ENCODE measurements at places on chromosomes 7 and 10.
A peak's percentile ranks its signal among the peaks of the same experiment; 100 is the strongest.

- H3K4me3 ChIP-seq: no peak overlapping the region
- H3K27me3 ChIP-seq: no peaks in the 10 kb centered on the region
- DNase-seq: no peak
Measured at GRCh38 chr7:46810986-46811385, 770.9 kb downstream of the TNS3 start.

GRCh38 chr7:15441915-15442314, 119.9 kb downstream of the AGMO start:
- no peak for DNase-seq
- no peak overlapping the region for H3K4me3 ChIP-seq
- H3K4me1 ChIP-seq: no peaks in the 10 kb centered on the region
- H3K27me3 ChIP-seq: no peaks in the 10 kb centered on the region
- no peak overlapping the region for H3K27ac ChIP-seq
- H3K36me3 ChIP-seq: no peaks in the 10 kb centered on the region

DNA sequence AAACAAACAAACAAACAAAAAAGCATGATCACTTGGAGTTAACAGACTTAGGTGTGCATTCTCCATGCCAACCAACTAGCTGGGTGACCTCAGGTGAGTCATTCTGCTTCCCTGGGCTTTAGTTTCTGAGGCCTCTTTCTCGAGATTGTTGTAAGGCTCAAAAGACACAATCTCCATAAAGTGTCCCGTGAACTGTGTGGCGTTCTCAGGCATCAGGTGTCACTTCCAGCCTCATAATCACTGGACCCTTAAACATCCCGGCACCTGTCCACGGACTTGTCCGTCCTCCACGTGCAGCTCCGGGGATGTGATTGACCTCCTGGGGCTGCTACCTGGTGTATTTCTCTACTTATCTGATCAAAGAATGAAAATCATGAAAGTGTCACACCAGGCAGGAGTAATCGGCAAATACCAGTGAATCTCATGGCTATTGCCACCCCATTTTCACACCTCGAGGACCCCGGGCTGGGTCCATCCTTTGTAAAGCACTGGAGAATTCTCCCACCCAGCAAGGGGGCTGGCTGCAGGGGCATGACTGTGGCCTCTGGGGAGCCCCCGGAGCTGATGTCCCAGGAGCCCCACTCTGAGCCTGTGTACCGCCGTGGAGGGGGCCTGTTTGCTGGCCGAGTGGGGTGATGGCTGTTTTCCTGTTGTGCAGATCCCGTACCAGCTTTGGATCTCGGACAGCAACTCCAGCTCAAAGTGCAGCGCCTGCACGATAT, 189.8 kb upstream of the SH2B2 start:
- peaks cover 11% of the 10 kb centered on the region for H3K4me1 ChIP-seq
- peaks cover 2% of the 10 kb centered on the region for H3K36me3 ChIP-seq
- H3K27ac ChIP-seq: no peak overlapping the region
- peak; percentile 34 for DNase-seq

DNA sequence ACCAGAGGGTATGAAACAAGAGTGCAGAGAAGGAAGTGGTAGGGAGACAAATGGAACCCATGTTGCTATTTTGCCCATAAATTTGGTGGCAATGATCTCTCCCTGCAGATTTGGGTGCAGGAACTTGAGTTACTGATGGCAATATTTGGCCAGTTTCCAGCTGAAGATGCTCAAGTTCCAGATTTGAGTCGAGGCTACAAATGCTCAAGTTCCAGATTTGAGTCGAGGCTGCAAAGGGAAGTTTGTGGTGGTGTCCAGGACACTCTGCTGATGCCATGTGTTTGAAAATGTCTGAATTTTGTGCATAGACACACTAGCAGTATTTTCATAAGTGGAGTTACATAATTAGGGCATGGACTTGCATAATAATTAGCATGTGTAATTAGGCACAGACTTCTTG, 40.8 kb downstream of the TBXAS1 start:
- no peaks in the 10 kb centered on the region for H3K36me3 ChIP-seq
- no peak for DNase-seq
- no peaks in the 10 kb centered on the region for H3K27me3 ChIP-seq
- H3K4me3 ChIP-seq: no peak overlapping the region
- no peak overlapping the region for H3K27ac ChIP-seq

DNA sequence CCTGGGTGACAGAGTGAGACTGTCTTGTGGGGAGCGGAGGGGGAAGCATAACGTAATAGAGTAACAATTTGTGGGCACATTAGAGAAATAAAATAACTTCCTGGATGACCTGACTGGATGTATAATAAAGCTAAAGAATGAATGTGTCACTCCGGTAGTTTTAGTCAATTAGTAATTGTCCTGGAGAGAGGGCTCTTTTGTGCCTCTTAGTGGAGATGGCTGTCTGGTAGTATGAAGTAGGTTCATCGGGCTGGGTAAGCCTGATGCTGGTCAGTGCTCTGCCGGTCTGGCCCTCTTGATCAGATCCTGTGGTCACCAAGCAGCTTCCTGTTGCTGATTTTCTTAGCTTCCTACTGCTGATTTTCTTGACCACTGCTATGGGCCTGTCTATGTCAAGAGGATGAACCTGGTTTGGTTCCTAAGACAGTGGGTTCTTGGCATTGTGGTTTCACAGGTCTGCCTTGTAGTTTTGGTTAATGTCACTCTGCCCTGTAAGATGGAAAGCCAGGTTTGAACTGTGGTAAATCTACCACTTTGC, 34.1 kb downstream of the ZRANB1 start:
- H3K4me1 ChIP-seq: peaks cover 18% of the 10 kb centered on the region
- no peak overlapping the region for H3K27ac ChIP-seq
- no peak for DNase-seq
- peaks cover 16% of the 10 kb centered on the region for H3K36me3 ChIP-seq

- H3K4me3 ChIP-seq: no peak overlapping the region
- DNase-seq: no peak
- no peaks in the 10 kb centered on the region for H3K27me3 ChIP-seq
- no peaks in the 10 kb centered on the region for H3K4me1 ChIP-seq
Measured at GRCh38 chr10:105148921-105149320, 507.8 kb downstream of the SORCS3 start.

DNA sequence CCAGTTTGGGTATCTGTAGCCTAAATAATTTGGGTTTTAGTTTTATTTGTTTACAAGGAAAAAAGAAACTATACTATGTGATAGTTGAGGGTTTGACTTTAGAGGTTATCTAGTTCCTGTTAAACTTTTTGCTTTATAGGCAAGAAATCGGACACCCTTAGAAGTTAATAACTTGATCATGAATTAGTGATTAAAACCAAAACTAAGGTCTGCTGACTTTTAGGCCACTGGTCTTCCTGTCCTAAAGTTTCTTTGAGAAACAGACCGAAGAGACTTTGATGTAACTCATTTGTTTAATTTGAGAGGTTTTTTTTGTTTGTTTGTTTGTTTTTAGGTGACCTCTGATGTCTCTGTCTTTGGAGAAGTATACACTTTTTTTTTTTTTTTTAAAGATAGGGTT, 59.7 kb downstream of the PHTF2 start:
- H3K27ac ChIP-seq: no peak overlapping the region
- no peaks in the 10 kb centered on the region for H3K36me3 ChIP-seq
- DNase-seq: no peak
- H3K27me3 ChIP-seq: no peaks in the 10 kb centered on the region
- H3K4me1 ChIP-seq: peaks cover 6% of the 10 kb centered on the region

- no peaks in the 10 kb centered on the region for H3K4me1 ChIP-seq
- DNase-seq: peak; percentile 72
- no peak overlapping the region for H3K4me3 ChIP-seq
Measured at GRCh38 chr7:30927559-30927958, 15.9 kb downstream of the AQP1 start.

DNA sequence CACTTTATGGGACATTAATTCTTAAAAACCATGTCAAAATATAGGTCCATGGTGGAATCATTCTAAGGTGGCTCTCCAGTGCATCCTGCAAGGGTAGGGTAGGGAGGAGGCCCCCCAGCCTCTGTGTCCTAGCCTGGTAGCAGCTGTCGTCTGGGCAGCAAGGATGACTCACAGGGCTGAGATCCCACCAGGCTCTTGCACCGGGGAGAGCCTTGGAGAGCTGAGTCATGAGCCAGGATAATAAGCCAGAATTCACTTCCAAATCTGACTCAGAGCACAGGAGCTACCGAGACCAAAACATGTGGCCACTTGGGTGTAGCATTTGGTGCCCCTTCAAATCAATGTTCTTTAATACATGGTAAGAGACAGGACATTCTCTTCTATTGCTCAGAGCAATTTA, 298.5 kb downstream of the NEBL start:
- no peak for DNase-seq
- H3K27me3 ChIP-seq: no peaks in the 10 kb centered on the region
- H3K4me3 ChIP-seq: no peak overlapping the region
- no peak overlapping the region for H3K27ac ChIP-seq
- H3K4me1 ChIP-seq: peaks cover 5% of the 10 kb centered on the region

GRCh38 chr10:1096287-1096889, 40.2 kb downstream of the WDR37 start:
- H3K4me3 ChIP-seq: no peak overlapping the region
- H3K4me1 ChIP-seq: no peaks in the 10 kb centered on the region
- H3K36me3 ChIP-seq: peaks cover 36% of the 10 kb centered on the region
- no peak overlapping the region for H3K27ac ChIP-seq
- DNase-seq: no peak
- no peaks in the 10 kb centered on the region for H3K27me3 ChIP-seq

GRCh38 chr10:71379118-71379766, 17.5 kb upstream of the CDH23 start:
- no peaks in the 10 kb centered on the region for H3K27me3 ChIP-seq
- DNase-seq: no peak
- H3K4me1 ChIP-seq: peaks cover 7% of the 10 kb centered on the region
- H3K27ac ChIP-seq: no peak overlapping the region
- H3K4me3 ChIP-seq: no peak overlapping the region

DNA sequence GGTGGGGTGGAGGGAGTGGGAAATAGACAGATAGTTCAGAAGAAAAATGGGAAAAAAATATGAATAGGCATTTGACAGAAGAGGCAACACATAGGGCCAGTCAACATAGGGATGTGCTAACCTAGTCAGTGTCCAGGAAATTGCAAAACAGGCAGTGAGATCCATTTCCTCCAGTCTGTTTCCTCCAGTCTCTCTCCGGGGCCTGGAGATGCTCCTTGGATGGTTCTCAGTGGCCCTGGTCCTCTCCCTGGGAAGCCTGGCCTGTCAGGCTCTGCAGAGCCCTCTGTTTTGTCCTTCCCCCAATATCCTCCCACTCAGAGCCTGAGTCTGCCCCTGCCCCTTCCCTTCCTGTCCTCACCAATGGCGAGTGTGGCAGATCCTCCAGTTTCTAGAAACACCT, 52.6 kb downstream of the SYPL1 start:
- H3K27me3 ChIP-seq: no peaks in the 10 kb centered on the region
- H3K36me3 ChIP-seq: no peaks in the 10 kb centered on the region
- no peak overlapping the region for H3K27ac ChIP-seq
- no peak overlapping the region for H3K4me3 ChIP-seq
- DNase-seq: no peak
- H3K4me1 ChIP-seq: peaks cover 38% of the 10 kb centered on the region

GRCh38 chr7:12281038-12281437, 69.9 kb downstream of the TMEM106B start:
- H3K27ac ChIP-seq: no peak overlapping the region
- no peaks in the 10 kb centered on the region for H3K36me3 ChIP-seq
- no peaks in the 10 kb centered on the region for H3K4me1 ChIP-seq
- DNase-seq: no peak
- no peaks in the 10 kb centered on the region for H3K27me3 ChIP-seq

DNA sequence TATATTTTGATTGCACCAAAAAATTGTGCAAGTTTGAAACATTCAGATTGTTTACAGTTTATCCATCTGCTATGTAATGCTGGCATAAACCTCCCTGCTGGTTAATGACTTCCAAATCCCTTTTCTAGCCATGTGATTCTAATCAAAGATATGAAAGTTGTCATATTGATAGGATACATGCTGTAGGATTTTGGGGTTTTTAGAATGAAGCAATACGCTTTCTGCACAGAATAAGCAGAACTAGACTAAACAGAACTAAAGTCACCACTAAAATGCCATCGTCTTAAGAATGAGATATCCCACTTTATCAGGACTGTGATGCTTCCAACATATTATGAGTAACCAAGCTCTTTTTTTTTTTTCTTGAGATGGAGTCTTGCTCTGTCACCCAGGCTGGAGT, 856 bp downstream of the SSMEM1 start:
- H3K36me3 ChIP-seq: no peaks in the 10 kb centered on the region
- H3K4me1 ChIP-seq: peaks cover 11% of the 10 kb centered on the region
- no peaks in the 10 kb centered on the region for H3K27me3 ChIP-seq
- no peak overlapping the region for H3K4me3 ChIP-seq

DNA sequence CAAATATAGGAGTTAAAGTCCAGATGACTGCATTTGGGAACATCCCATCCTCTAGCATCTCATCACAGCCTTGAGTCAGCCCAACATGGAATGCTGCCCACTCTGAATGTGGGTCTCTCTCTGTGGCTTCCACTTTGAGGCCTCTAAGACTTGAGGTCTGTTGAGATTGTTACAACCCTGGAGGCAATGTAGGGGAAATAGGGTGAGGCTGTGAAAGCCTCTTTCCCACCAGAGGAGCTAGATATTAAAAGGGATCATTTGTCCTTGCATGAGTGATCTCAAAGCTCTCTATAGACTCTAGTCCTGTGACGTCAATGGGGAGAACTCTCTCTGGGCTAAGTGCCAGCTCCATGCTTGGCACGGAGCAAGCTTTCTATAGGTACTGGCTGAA, 6.4 kb upstream of the GOLGA7B start:
- H3K36me3 ChIP-seq: no peaks in the 10 kb centered on the region
- no peaks in the 10 kb centered on the region for H3K27me3 ChIP-seq
- H3K4me1 ChIP-seq: peaks cover 7% of the 10 kb centered on the region
- H3K27ac ChIP-seq: no peak overlapping the region
- H3K4me3 ChIP-seq: no peak overlapping the region

GRCh38 chr7:1755783-1756625, 85.9 kb downstream of the ELFN1 start:
- no peaks in the 10 kb centered on the region for H3K4me1 ChIP-seq
- no peak overlapping the region for H3K27ac ChIP-seq
- no peak for DNase-seq
- H3K4me3 ChIP-seq: no peak overlapping the region

- no peak overlapping the region for H3K27ac ChIP-seq
- H3K27me3 ChIP-seq: no peaks in the 10 kb centered on the region
- H3K4me1 ChIP-seq: no peaks in the 10 kb centered on the region
- no peaks in the 10 kb centered on the region for H3K36me3 ChIP-seq
- H3K4me3 ChIP-seq: no peak overlapping the region
Measured at GRCh38 chr7:141792526-141792925, 2.5 kb downstream of the TAS2R5 start.

GRCh38 chr7:46725838-46726237, 804.8 kb upstream of the IGFBP3 start:
- DNase-seq: no peak
- no peaks in the 10 kb centered on the region for H3K27me3 ChIP-seq
- H3K4me3 ChIP-seq: no peak overlapping the region
- H3K27ac ChIP-seq: no peak overlapping the region

- H3K4me3 ChIP-seq: no peak overlapping the region
- no peaks in the 10 kb centered on the region for H3K36me3 ChIP-seq
- no peak overlapping the region for H3K27ac ChIP-seq
- no peaks in the 10 kb centered on the region for H3K4me1 ChIP-seq
Measured at GRCh38 chr7:116836911-116837310, 25.5 kb upstream of the CAPZA2 start.

- H3K36me3 ChIP-seq: no peaks in the 10 kb centered on the region
- no peaks in the 10 kb centered on the region for H3K4me1 ChIP-seq
- H3K27me3 ChIP-seq: no peaks in the 10 kb centered on the region
- H3K27ac ChIP-seq: no peak overlapping the region
Measured at GRCh38 chr10:19788075-19788686, 28.1 kb upstream of the PLXDC2 start.
